ENCODE measurements at places on chromosomes 1 and 21.

- no peak for DNase-seq
Observed at GRCh38 chr1:178819123-178819522, 51.8 kb downstream of the ANGPTL1 start.

GRCh38 chr1:150579110-150579944, at the start of gene MCL1:
Gene MCL1 (minus strand): TSS chr1:150579610. CDS start chr1:150579530, 80 bp downstream.
- DNase-seq = peak; percentile 82

DNA sequence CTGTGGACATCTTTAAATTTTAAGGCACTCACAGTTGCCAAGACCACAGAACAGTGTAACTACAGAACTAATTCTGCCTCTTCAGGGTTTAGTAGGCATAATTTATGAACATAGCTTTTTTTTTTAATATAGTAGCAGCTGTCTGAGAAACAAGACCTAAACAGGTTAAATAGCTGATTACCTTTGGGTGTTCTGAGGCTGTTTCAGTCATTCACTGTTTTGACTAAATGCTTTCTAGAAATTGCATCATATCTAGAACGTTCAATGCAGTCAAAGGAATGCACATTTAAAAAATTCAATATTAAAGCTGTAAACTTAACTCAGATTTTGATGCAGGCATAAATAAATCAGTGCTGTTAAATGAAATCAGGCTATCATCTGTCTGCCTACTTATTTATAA, 101.6 kb downstream of the BRINP3 start:
- no peak for DNase-seq

DNA sequence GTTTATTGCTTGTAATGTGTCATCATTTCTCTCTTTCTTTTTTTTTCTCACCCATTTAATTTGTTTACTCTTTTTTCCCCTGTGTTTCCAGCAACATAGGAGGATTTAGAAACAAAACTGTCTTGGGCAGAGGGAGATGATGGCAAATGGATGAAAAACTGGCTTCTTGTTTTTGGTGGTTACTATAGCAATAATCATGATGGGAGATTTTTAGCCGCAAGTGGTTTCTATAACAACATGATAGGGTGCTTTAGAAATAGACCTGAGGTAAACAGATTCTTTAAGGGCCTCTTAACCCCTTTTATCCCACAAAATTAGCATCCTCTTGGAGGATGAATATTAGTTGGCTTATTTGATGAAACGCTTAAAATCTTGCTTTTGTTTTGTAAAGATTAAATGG, 51.6 kb downstream of the CRB1 start:
- no peak for DNase-seq

DNA sequence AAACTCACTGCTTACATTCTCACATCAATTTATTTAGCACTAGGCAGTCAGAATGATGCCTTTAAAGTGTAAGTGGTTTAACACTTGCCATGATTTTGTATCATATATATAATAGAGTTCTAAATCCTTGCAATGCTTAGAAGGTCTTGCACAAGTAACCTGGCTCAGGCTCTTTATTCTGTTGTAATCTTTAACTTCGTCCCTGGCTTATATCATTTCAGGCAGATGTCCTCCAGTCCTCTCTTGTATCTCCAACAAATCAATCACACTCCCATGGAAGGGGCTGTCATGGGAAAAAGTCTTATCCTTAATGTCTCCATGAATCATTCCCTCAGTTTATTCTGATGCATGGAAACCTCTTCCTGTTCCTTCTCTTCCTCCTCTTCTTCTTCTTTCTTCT, 841.6 kb upstream of the B3GALT2 start:
- DNase-seq = no peak

DNA sequence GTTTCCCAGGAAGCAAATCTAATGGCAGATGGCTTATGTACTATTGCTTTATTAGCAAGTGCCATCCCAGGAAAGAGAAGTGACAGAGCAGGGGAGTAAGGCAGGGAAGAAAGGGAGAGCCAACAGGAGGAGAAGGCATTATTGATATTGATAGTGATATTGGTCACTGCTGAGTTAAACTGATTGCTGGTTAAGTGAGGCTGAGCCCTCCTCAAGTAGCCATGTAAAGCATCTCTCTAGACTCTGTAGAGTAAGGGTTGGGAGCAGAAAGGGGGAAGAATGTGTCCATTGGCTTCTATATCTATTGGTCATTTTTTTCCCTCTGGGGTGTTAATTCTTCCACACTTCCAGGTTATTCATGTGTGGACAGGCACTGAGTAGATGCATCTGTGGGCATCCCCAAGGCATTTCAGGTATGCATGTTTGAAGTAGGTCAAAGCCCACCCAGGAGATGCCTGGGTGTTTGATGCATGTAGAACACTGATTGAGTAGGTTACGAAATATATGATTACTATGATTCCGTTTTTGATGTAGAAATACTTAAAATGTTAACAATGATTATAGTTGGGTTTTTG, 290.5 kb upstream of the DPYD start:
- no peak for DNase-seq
